ENCODE measurements at places on chromosomes 3 and 15.

- peak; percentile 22 for DNase-seq
Observed at GRCh38 chr3:15241341-15241740, 35.3 kb downstream of the CAPN7 start.

DNA sequence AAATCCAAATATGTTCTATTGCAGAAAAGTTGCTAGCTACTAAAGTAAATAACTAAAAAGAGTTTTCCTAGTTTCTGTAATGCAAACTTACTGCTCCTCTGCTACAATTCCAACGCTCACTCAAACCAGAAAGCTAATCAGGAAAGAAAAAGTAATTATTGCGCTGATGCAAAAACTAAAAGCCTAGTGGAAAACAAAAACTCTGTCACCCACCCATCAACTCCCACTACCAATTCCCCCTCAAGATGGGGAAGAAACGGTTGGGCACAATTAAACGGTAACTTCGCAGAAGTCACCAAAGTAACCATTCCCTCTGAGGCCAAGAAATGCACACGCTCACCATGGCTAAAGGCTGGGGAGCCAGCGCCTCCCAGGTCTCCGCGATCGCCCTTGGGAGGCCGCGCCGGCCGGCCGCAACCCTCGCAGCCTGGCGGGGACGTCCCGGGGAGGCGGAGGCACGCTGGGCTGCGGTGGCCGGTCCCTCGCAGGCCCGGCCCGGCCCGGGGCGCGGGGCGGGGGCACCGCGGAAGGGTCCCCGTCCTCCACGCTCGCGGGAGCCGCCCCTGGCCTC is 684 bp downstream of the SLTM start:
- peak; percentile 43 for DNase-seq

DNA sequence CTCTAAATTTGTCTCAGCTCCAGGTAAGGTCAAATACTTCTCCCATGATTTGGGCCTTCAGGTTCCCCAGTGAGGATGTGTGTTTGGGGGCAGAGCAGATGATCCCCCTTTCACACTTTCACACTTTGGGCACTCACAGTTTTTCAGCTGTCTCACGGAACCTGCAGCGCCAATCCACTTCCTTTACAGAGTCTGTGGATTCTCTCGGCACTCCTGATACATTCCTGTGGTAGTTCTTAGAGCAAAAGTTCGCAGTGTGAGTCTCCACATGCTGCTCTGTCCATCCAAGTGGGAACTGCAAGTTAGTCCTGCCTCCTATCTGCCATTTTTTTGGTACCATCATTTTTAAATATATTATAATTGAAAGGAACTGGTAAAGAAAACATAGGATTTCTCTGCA is 20.2 kb upstream of the CPOX start:
- DNase-seq: peak; percentile 26

- peak; percentile 92 for DNase-seq
Observed at GRCh38 chr3:32143849-32144757, 37.7 kb downstream of the GPD1L start.

- no peak for DNase-seq
Observed at GRCh38 chr3:71704915-71705314, 20.3 kb downstream of the EIF4E3 start.

DNA sequence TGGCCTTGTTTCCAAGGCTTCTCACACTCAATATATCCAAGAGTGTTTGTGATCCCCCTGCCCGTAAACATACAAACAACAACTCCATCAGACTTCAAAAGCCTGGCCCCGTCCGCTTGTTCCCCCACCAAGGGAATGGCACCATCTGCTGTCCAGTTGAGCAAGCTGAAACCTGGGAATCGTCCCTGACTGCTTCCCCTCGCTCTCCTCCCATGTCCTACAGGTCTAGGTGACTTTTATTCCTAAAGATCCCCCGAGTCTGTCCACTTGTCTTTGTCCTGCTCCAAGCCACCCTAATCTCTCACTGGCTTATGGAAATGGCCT is 27.9 kb upstream of the FAM174B start:
- DNase-seq: no peak

DNA sequence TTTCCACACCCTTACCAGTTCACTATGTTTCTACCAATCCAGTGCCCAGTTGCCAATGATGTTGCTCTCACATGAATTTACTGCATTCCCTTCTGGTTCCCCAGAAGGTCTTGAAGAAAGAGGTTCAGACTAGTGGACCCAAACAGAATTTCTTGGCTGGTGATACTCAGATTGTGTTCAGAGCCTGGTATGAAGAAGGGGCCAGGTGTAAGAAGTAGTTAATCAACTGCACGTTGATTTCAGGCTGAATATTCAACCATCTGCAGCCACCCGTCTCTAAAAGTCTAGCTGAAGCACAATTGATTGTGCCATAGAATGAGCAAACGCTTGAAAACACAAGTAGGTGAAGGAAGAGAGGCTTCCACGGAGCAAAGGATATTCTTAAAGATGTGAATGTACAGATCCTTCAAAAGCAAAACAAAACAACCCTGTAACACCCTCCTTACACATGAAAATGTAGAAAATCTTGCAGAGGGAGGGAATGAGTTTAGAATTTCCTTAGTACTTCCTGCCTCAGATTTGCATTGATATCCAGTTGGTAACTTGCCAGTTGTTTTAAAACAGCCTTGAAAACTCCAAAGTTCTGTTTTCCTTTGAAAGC is 4.7 kb downstream of the RBMS3 start:
- peak; percentile 65 for DNase-seq

DNA sequence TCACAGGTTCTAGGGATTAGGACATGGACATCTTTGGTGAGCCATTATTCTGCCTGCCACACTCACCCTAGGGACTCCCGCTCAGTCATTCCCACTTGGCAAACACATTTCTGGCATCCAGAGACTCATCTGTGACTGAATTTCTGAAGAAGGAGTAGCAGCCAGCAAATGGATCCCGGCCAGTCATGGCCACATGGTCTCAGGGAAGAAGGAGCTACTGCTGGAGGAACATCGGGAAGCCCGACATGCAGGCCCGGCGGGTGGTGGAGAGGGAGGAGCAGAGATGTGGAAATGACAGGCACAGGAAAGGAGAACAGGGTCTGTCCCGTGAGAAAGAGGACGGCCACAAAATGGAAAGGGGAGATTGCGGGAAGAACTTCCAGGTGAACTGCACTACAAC is 65.4 kb downstream of the SEMA5B start:
- no peak for DNase-seq

GRCh38 chr3:4957978-4958377 is 21.3 kb upstream of the BHLHE40 start:
- DNase-seq: no peak

DNA sequence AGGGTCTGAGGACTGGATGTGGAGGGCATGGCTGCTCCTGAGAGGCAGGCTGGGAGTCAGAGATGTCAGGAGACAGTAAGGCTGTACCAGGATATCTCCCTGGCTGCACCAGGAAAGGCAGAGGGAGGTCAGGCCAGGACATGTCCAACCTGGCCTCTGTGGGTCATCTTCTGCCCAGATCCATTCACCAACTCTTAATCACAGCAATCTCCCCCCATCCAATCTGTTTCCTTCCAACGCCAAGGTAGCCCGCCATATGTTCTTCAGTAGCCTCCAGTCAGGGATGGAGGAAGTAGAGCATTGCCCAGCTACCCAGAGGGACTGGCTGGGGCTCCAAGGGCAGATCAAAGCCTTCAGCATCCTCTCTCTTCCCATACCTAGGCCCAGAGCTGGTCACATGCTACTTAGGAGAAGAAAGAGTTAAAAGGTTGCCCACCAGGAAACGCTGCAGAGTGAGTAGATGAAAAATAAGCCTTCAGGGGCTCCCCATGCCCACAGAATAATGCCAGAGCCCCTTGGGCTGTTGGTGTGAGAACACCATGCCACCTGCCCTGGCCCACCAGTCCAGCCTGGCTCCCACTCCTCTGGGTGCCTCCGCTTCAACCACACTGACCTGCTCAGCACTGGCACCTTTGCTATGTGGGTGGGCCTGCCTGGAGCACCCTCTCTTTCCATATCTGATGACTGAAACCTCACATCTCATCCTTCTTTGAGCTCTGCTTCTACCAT is 176.8 kb downstream of the MEGF11 start:
- DNase-seq: no peak

DNA sequence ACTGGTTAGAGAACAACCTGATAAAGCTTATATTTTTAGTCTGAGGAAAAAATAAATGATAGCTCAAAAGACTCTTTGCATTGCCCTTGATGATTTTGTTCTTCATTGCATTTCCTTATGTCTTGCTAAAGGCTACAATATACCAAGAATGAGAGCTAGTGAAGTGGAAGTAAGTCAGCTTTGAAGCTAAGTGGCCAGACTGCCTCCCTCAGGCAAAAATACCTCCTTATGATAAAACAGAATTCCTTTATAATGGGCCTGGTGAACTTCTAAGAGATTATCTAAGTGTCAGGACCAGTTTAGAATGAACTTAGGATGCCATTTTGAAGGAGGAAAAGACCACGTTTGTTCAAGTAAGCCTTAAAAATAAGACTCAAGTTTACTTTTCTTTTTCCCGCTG is 678.4 kb downstream of the ROBO2 start:
- DNase-seq: no peak

GRCh38 chr3:194103505-194103904 is 32.4 kb upstream of the HES1 start:
- DNase-seq: no peak

GRCh38 chr15:76139368-76140073 is 79.7 kb downstream of the TMEM266 start:
- peak; percentile 43 for DNase-seq

DNA sequence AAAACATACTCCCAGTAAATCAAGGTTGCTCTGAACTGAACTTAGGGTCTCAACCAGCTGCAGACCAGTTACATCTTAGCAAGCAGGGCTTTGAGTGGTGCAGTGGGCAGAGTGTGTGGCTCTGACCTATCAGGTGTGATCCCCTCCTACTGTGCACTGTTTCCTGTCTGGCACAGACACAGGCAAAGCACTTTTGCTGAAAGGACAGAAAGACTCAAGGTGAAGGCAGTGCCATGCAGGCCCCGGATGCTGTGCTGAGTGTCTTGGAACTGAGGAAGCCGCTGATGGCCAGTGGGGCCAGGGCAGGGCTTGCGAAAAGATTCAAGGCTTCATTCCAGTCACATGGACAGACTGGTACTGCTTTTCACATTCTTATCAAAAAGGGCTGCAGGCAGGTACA is 85.2 kb downstream of the CACNA1D start:
- no peak for DNase-seq

DNA sequence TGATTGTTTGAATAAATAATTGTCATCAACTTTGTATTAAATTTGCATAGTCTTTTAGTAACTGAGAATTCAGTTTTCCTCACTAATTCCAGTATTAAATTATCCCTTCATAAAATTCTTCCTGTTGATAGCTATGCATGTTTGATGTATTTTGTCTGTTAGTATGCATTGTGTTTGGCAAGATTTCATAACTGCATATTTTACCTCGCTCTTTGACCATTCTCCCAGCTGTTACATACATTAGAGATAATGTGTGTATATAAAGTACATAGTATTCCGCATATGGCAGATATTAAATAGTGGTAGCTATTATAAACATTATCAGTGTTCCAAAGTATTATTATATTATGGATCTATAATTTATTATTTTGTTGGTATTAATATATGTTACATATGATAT is 10.6 kb upstream of the NFKBIZ start:
- DNase-seq: no peak

- DNase-seq: no peak
Observed at GRCh38 chr3:171564748-171565480, 104.7 kb upstream of the TNIK start.

GRCh38 chr3:120420928-120421551 is 29.8 kb downstream of the FSTL1 start:
- peak; percentile 41 for DNase-seq

DNA sequence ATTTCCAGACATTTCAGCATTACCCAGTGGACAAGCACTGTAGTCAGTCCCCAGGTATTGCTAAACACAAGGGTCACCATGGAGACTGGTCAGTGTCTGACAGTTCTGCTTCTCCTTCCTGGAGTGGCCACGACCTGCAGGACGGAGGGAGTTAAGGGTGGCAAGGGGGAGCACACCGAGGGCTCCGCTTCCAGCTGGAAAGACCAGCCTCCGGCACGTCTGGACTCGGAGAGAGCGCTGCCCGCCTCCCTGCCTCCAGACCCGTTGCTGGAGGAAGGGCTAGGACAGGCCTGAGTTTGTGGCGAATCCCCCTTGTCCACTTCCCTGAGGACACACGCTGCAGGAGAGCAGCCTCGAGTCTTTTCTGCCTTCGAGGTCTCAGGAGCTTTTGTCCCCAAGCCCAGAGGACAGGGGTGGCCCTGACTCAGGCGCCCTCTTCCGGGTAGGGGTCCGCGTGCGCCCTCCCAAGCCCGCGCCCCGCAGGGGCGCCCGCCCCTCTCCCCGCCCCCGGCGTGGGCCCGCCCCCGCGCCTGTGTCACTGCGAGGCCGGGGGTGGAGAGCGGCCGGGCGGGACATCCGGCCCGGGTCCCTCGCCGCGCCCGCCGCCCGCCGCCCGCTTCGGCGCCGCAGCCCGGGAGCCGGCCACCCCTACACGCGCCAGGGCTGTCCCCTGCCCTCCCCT is at the start of gene CHST14:
CHST14 (plus strand) TSS at position 562 of the 682 bp plus-strand sequence. CDS start 230 bp downstream, outside the sequence.
- peak; percentile 12 for DNase-seq

DNA sequence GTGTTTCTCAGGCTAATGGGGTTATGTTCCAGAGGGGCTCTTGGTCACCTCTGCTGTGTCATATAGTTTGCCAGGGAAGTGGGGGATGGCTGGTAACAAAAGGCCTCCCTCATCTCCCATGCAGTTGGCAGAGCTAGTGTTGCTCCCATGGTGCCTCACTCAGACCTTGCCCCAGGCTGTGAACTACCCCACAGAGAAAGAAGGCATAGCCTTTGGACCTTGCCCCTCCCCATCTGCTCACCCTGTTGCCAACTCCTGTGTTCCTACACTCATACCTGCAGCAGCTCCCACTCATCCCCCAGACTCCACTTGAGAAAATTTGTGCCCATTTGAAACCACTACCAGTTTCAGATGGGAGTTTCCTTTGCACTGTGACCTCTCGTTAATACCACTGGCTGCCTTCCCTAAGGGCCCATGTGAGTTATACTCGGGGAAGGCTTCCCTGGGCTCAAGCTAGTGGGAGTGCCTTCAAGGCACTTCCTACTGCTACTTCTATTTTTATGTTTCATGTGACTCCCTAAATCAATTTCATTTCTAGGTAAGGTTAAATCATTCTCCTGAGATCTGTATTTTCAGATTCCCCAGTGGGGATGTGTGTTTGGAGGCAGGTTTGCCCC is 25.3 kb upstream of the COPB2 start:
- DNase-seq: no peak

GRCh38 chr3:100463002-100463401 is 29.4 kb upstream of the TMEM45A start:
- peak; percentile 62 for DNase-seq

GRCh38 chr15:95636107-95636506 is 694.4 kb upstream of the NR2F2 start:
- DNase-seq: no peak

GRCh38 chr15:41258750-41259471 is 27.8 kb downstream of the CHP1 start:
- peak; percentile 24 for DNase-seq

- DNase-seq: peak; percentile 17
Observed at GRCh38 chr3:179398574-179399231, 51.2 kb downstream of the MFN1 start.

GRCh38 chr3:13105181-13105895 is 32.1 kb upstream of the IQSEC1 start:
- no peak for DNase-seq

GRCh38 chr3:133805702-133806475 is at the start of gene SRPRB:
Gene SRPRB, plus strand, starts transcription at chr3:133805815. Its CDS starts 34 bp downstream, at chr3:133805849.
- DNase-seq: peak; percentile 91
